Bronchial smooth muscle cell (primary cell): ENCODE measurements at places on chromosomes 5 and 9. TPM values are rescaled to one million over a fixed set of nuclear protein-coding genes. Genes with fewer than 3 reads are reported as not detected.

Gene LOX
- total RNA-seq, result 20.0 and 38.6 TPM in 2 replicates

Gene ABCA1
- 118 and 207 TPM in 2 replicates for total RNA-seq

Gene LCN2
- total RNA-seq, result not detected in 2 replicates

Gene PCDHB8
- 0.32 and 0.69 TPM in 2 replicates for total RNA-seq

Gene ELOVL7
- under 0.01 and 0.09 TPM in 2 replicates for total RNA-seq

Gene PPIC
- total RNA-seq, result 71.5 and 84.0 TPM in 2 replicates

Gene CAMK4
- total RNA-seq, result 3.5 and 8.2 TPM in 2 replicates

Gene SLCO4C1
- under 0.01 TPM in 1 of 2 replicates, not detected in the other for total RNA-seq

Gene SYNPO
- 2.0 and 2.7 TPM in 2 replicates for total RNA-seq

Gene BDP1
- 9.0 and 13.9 TPM in 2 replicates for total RNA-seq

Gene RANBP17
- total RNA-seq, result 7.2 and 12.9 TPM in 2 replicates

Gene SIT1
- total RNA-seq, result 0.32 TPM in 1 of 2 replicates, not detected in the other

Gene FCN2
- not detected in 2 replicates for total RNA-seq

Gene CSF1R
- under 0.01 TPM in 1 of 2 replicates, not detected in the other for total RNA-seq

Gene IL9
- total RNA-seq, result not detected in 2 replicates

Gene SCGB3A2
- not detected in 2 replicates for total RNA-seq

Gene PTAR1
- 46.8 and 63.6 TPM in 2 replicates for total RNA-seq

Gene PLAC8L1
- total RNA-seq, result 0.17 TPM in 1 of 2 replicates, not detected in the other

Gene EDIL3
- 15.3 and 44.8 TPM in 2 replicates for total RNA-seq

Gene PCDHGB6
- 3.0 and 3.7 TPM in 2 replicates for total RNA-seq

Gene PCDHGB3
- total RNA-seq, result 5.1 and 5.4 TPM in 2 replicates

Gene JAK2
- total RNA-seq, result 8.6 and 11.3 TPM in 2 replicates

Gene ZNF454
- 2.8 and 3.0 TPM in 2 replicates for total RNA-seq

Gene PCDHA2
- under 0.01 TPM in 1 of 2 replicates, not detected in the other for total RNA-seq

Gene RETREG1
- 0.63 TPM in 1 of 2 replicates, not detected in the other for total RNA-seq

Gene FBP2
- total RNA-seq, result not detected in 2 replicates

Gene ANKRD33B
- total RNA-seq, result 3.6 and 16.1 TPM in 2 replicates

Gene PARP8
- total RNA-seq, result 7.1 and 8.0 TPM in 2 replicates

Gene TAS2R1
- not detected in 2 replicates for total RNA-seq

Gene MRPS2
- 9.9 and 19.1 TPM in 2 replicates for total RNA-seq

Gene TLX3
- not detected in 2 replicates for total RNA-seq

Gene LHFPL2
- total RNA-seq, result 46.3 and 89.3 TPM in 2 replicates

Gene CDKN2B
- total RNA-seq, result 7.7 and 10.4 TPM in 2 replicates
